ENCODE measurements at places on chromosomes 5 and 9. TPM values are rescaled to one million over a fixed set of nuclear protein-coding genes. Genes with fewer than 3 reads are reported as not detected.

The QRFP gene
- not detected for total RNA-seq

The TMEM252 gene
- total RNA-seq = not detected

The HAVCR2 gene
- 0.11 TPM for total RNA-seq

The C8G gene
- total RNA-seq = not detected

The IL4 gene
- not detected for total RNA-seq

The WDR38 gene
- not detected for total RNA-seq

The ANKRD31 gene
- total RNA-seq = 0.27 TPM

The NR4A3 gene
- total RNA-seq = 0.23 TPM

The PTGR1 gene
- total RNA-seq = 28.5 TPM

The MCTP1 gene
- 3.4 TPM for total RNA-seq

The LECT2 gene
- not detected for total RNA-seq
